ENCODE measurements at places on chromosomes 5 and 9. TPM values are rescaled to one million over a fixed set of nuclear protein-coding genes. Genes with fewer than 3 reads are reported as not detected.

The PCDHB9 gene
- 5.6 TPM for polyA plus RNA-seq

The TAS2R1 gene
- not detected for polyA plus RNA-seq

The POU5F2 gene
- not detected for polyA plus RNA-seq

The PCDHGA7 gene
- 2.1 TPM for polyA plus RNA-seq

GRCh38 chr5:59618644-59619043, 274.9 kb downstream of the PDE4D start:
- DNase-seq, result no peak

DNA sequence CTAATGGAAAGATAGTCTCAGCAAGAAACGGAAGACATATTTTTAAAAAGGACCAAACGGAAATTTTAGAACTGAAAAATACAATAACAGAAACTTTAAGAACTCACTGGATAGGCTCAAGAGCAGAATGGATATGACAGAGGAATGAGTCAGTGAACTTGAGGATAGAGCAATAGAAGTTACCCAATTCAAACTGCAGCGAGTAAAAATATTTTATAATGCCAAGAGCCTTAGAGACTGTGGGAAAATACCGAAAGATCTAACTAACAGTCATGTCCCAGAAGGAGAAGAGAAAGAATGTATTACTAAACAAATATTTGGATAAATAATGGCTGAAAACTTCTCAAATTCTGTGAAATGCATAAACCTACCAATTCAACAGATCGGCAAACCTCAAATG, 40.8 kb downstream of the ADAMTS2 start:
- no peak for DNase-seq

- peak; percentile 48 for DNase-seq
These were observed 68.9 kb upstream of the SELENOP start for GRCh38 chr5:42880496-42881150.

DNA sequence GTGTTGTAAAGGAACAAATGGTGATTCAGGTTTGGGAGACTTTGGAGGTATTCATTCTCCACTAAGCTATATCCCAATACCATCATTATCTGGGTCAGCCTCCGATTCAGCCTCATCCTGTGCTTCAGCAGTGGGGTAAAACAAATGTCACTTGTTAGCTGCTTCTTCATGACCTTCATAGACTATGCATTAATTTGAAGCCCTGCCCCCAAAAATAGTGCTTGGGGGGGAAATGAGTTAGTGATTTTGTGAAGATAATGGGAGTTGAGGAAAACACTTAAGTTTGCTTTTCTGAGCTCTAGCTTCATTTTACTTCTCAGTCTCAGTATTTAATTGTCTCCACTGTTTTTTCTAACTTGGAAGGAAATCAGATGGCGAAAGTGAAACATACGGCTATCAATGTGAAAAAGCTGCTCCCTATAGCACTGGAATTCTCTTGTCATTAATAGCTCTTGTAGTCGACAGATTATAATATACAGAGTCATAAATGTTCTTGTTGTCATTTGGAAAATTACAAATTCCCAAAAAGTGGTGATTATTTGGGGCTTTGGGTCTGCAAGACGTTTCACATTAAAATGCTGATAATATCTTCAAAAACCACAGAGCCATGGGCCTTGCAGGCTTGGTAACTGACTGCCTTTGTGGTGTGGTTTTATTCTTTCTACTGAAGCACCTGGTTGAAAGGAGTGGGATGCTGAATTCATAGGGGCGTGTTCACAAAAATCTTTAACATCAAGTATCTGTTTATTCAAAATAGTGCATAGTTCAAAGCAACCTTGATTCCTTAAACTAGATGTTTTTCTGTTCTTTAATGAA, 40.0 kb downstream of the PIK3R1 start:
- no peak for DNase-seq

DNA sequence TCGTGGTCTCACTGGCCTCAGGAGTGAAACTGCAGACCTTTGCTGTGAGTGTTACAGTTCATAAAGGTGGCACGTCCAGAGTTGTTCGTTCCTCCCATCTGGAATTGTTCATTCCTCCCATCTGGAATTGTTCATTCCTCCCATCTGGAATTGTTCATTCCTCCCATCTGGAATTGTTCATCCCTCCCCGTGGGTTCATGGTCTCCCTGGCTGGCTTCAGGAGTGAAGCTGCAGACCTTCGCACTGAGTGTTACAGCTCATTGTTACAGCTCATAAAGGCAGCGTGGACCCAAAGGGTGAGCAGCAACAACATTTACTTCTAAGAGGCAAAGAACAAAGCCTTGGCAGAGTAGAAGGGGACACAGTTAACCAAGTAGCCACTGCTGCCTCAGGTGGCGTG, 69.1 kb downstream of the GCNT1 start:
- no peak for DNase-seq

- no peak for DNase-seq
These were observed 44.9 kb downstream of the PCSK1 start for GRCh38 chr5:96388176-96388575.

GRCh38 chr5:35822511-35822910, 34.2 kb upstream of the IL7R start:
- no peak for DNase-seq

DNA sequence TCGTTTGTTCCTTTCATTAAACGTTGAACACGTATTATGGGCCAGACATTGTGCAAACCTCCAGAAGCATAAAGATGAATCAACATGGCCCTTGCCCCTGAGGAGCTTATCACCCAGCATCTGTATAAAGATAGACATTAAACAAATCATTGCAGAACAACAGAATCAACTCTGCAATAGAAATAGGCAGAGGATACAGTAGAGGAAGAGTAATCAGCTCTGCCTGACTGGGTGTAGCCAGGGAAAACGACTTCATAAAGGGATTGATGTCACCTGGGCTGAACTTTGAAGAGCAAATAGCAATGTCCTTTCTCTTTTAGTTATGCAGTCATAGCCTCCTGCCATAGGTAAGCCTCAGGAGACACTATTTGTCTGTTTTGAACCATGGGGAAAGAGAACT, 13.4 kb downstream of the RGS7BP start:
- no peak for DNase-seq

GRCh38 chr5:59745415-59745863, 148.1 kb downstream of the PDE4D start:
- DNase-seq, result peak; percentile 83

DNA sequence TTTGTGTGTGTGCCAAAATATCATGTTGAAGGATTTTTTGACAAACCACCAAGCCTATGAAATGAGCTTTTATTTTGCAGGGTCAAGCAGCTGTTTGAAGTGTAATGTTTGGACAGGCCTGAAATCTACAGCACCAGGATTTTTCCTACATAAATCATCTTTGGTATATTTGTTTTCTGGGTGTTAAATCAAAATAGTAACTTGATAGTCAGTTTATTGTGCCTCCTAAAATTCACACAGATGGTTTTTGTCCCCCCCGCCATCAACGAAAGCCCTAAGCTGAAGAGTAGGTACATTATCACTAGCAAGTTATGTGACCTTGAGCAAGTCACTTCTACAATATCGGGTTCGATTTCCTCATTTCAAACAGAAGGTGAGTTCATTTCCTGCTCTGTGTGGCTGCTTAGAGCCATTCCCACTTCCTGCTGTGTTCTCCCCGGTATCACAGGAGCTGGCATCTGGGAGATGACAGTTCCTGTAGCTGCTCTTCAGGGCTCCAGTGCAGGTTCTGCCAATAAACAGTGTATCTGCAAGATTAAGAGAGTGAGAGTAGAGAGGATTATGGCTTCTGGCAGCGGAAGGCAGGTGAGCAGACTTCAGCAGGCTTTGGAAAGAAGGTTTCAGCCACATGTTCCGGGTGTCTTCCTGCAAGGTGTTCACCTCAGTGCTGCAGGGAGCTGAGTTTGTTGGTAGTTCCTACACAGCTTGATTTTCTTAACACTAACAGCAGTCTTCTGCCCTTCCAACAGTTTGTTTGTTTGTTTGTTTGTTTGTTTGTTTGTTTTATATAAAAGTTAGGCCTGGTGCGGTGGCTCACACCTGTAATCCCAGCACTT, 48.4 kb upstream of the GNE start:
- no peak for DNase-seq

GRCh38 chr9:5872511-5872910, 18.2 kb upstream of the MLANA start:
- DNase-seq, result no peak

DNA sequence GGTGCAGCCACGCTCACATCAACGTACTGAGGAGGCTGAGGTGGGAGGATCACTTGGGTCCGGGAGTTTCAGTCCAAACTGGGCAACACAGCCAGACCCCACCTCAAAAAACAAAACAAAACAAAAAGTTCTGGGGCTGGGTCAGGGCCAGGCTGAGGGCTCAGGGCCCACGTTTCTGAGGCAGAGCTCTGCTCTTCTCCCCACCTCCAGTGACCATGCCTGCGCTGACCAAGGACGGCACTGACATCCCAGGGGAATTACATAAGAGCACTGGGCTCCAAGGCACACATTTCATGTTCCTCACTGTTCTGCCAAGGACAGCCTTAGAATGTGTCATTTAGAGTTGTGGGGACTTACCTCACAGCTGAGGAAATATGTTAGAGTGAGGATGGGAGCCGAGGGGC, 40.4 kb upstream of the TESK1 start:
- DNase-seq, result no peak

DNA sequence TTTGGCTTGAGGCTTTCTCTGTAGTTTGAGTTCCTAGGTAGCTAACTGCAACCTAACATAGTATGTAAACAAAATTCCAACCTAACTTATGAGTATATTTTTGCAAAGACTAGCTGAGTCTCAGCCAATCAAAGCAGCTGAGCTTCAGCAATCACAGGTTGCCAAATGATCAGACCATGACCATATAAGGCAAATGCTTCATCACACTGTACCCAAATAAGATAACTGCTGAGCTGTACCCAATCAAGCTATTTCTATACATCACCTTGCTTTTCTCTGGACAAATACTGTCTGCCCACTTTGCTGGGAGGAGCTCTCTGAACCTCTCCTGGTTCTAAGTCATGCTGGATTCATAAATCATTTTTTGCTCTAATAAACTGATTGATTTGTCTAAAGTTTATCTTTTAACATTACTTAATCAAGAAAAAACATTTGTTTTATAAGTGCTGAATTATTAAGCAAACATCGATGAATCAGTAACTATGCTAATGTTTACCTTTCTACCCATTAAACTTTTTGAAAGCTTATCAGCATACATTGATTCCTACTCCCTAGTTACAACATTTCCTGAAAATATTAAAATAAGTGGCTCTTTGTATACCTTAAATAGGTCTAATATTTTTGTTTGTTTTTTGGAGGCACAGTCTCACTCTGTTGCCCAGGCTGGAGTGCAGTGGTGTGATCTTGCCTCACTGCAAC, 129.7 kb upstream of the PCA3 start:
- DNase-seq, result no peak

- DNase-seq, result no peak
These were observed 110.6 kb downstream of the EBF1 start for GRCh38 chr5:158988987-158989730.

GRCh38 chr5:38921174-38921573, 75.4 kb downstream of the OSMR start:
- no peak for DNase-seq

DNA sequence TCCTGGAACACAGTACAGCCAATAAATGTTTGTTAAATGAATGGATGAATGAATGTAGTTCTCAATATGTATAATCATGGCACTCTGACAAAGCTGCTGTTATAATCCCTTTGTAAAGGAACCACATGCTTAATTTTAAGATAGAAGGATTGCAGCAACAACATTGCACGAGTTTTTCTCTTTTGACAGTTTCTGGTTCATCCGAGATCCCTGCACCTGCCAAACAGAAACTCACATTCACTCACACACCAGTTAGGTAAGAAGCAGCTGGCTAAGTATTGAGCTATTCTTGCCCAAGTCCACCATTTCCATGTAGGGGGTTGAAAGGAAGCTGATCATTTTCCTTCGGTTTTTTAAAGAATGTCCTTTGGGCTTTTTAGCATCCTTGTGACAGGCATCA, 133.7 kb upstream of the MAP1B start:
- DNase-seq, result no peak

DNA sequence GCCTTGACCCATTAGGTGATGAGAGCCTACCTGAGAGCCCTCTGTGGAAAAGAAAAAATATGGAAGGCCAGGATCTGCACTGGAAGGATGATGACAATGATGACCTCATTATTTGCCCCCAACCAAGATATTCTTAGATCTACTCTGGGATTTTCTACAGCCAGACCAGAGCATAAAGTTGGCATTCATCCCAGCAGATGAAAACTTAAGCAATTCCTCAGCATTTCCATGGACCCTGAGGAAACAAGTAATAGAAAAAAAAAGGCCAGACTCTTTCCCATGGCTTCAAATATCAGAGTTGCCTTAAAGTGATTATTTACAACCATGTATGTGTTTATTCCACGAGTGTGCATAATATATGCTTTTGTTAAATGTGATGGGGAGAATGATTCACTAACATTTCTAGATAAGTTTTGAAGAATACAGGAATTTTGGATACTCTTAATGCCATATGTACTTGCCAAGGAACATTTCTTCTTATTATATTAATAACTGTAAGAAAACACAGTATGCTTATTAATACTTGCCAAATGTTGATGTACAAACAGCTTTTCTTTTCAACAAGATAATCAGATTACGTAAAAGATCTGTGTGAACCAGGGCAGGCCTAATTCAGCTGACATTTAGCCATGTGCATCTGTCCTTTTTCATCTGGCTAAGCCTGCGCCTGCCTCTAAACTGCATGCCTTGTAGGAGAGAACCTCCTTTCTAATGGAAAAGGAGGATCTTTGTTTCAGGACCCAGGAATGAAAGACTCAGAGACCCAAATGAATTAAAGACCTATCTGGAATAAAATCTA, 94.8 kb downstream of the ARRDC3 start:
- peak; percentile 39 for DNase-seq

DNA sequence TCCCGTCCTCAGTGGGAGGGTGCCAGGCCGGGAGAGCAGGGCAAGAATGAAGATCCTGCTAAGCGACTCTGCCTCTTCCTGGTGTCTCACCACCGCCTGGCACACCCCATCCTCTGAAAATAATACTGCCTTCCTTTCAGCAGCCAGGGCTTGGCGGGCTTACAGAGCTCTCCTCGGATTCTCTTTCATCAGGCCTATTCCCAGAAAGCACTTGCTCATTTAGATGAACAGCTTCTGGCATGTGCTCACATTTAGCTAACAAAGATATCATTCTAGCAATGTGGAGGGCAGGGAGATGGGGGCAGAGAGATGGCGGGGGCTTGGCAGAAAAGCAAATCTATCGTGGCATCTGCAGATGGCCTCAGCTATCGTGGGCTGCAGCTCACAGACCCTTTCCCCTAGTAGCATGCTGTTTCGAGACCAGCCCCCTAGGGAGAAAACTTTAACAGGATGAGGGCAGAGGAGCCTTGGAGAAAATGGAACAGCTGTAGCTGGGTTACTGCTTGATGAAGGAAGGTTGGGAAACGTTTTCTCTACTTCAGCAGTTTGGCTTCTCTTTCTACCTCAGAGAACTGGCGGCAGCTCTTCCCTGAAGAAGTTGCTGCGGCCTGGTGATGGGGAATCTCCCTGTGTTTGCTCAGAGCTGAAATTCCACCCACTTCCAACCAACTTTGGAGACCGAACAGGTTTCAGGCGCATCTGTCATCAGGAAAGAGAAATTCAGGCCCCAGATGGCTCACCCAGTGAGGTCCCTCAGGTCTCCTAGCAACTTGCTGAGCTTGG, 102.1 kb downstream of the TMEM174 start:
- no peak for DNase-seq

Measured in right lung (tissue), 10 donors.